Right atrium auricular region (tissue), 2 donors: ENCODE measurements at places on chromosomes 12 and 14. TPM values are rescaled to one million over a fixed set of nuclear protein-coding genes. Genes with fewer than 3 reads are reported as not detected.

DNA sequence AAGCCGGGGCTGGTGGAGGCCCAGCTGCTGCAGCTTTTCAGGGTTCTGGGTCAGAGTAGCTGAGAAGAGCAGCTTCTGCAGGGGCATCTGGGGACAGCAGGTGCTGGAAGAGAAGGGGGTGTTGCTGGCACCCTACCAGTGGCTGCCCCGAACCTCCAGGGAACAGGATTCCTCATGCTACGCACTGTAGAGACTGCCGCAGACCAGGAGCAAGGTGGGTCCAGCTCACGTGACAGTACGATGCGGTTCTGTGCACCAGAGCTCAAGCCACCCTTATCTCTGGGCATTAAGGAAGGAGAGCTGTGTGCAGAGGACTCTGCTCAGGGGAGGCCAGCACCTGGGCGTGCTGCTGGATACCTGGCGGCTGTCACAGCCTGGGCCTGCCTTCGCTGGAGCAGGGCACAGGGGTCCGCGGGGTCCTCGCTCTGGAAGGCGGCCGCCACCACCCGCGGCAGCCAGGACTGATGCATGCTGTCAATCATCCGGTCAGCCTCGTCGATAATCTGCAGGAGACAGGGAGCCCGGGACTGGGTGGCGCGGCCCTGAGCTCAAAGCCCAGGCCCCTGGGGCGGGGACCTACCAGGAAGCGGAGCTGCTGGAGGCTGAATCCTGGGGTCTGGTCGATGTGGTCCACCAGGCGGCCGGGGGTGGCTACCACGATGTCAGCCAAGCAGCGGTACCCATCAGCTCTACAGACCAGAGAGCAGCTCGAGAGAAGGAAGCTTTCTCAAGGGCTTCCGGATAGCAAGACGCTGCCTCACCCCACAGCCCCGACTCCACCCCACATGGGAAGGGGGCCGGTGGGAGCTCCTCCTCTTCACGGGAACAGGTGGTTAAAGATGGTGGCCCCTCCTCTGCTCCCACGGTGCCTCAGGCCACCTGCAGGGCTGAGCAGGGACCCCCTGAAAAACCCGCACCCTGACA lies 2.9 kb downstream of the DDX51 start:
- no peak overlapping the region for H3K4me3 ChIP-seq
- no peak for DNase-seq
- no peaks in the 10 kb centered on the region for H3K27me3 ChIP-seq
- H3K4me1 ChIP-seq = peaks cover 24% of the 10 kb centered on the region
- H3K36me3 ChIP-seq = peaks cover 39% of the 10 kb centered on the region
- no peak overlapping the region for H3K27ac ChIP-seq

- no peak overlapping the region for H3K4me3 ChIP-seq
- H3K4me1 ChIP-seq = peaks cover 4% of the 10 kb centered on the region
- no peak for DNase-seq
- peaks cover 11% of the 10 kb centered on the region for H3K36me3 ChIP-seq
- H3K27ac ChIP-seq = peak overlapping the region; percentile 46
- no peaks in the 10 kb centered on the region for H3K27me3 ChIP-seq
These were observed 34.9 kb downstream of the SH2B3 start for GRCh38 chr12:111440631-111441030.

DNA sequence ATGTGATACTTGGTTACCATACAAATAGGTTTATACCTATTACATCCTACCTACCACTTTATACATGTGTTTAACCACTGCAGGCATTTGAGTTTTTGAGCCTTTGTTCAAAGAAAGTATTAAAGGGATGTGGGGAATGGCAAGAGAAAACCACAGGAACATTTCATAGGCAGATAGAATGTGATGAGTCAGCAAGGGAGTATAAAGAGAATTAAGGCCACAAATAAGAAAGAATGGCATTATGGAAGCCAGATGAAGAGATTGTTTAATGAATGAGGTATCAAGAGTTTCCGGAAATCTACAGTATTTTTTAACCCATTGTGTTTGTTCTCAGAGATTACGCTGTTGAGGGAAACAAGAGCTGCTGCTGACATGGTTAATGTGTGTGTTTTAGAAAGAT lies 66.9 kb downstream of the METTL25 start:
- no peak overlapping the region for H3K4me3 ChIP-seq
- H3K4me1 ChIP-seq = no peaks in the 10 kb centered on the region
- H3K27ac ChIP-seq = no peak overlapping the region
- no peaks in the 10 kb centered on the region for H3K27me3 ChIP-seq

DNA sequence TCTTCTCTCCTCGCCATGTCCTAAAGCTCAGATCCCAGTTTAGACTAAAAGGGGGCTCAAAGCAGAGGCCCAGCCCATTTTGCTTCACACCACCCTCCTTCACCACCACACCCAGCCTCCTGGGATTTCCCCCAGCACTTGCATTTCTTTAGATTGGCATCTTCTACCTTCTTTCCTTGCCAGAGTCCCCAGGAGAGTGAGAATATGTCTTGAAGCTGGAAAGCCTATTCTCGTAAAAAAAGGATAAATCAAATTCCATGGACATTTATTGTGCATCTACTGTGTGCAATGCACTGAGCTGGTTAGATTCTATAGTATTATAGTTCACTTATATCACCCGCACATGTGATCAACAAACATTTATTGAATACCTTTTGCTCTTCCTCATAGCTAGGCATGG lies 10.2 kb downstream of the FBXW8 start:
- H3K4me3 ChIP-seq = no peak overlapping the region
- H3K4me1 ChIP-seq = peaks cover 23% of the 10 kb centered on the region
- no peak overlapping the region for H3K27ac ChIP-seq
- no peak for DNase-seq
- no peaks in the 10 kb centered on the region for H3K36me3 ChIP-seq

DNA sequence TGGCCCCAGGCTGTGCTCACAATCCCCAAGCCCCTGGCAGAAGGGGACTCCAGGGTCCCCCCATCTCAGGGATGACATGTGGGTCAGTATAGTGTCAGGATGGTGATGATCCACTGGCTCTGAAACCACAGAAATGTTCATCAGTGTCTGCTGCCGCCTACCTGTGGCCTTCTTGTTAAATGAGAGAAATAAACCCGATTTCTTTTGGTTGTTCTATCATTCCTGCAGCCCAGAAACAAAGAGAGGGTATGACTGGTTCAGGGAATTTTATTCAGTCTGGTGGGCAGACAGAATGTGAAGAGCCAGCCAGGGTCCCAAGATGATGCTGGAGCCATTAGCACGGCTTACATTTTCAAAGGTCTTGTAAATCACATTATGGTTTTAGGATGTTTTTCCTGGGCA lies 86.6 kb downstream of the CRADD start:
- H3K4me1 ChIP-seq = peaks cover 34% of the 10 kb centered on the region
- H3K27ac ChIP-seq = no peak overlapping the region
- H3K27me3 ChIP-seq = no peaks in the 10 kb centered on the region
- no peak for DNase-seq

The CBLN3 gene
- 1.4 TPM for total RNA-seq

The LBHD2 gene
- total RNA-seq = not detected
